Kidney capillary endothelial cell (primary cell): ENCODE measurements at places on chromosomes 4 and X.

DNA sequence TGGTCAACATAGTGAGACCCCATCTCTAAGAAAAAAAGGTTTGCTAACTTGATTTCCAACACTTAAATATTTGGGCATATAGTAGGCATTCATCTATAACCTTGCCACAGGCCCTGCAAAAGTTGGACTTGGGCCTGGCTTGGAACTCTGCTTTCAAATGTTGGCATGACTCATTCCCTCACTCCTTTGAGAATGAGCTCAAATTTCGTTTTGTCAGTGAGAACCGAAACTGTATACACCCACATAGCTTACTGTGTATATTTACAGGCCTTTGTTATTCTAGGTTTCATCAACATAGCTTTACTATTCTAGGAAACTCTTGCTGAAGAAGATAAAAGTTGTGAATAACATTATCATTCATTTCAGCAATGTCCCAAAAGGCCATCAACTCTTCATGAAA is 88.7 kb upstream of the ELOVL6 start:
- DNase-seq: no peak

GRCh38 chr4:15343581-15343980 is 84.3 kb upstream of the C1QTNF7 start:
- DNase-seq: no peak

GRCh38 chrX:1400742-1401471 is 9.0 kb upstream of the SLC25A6 start:
- no peak for DNase-seq

DNA sequence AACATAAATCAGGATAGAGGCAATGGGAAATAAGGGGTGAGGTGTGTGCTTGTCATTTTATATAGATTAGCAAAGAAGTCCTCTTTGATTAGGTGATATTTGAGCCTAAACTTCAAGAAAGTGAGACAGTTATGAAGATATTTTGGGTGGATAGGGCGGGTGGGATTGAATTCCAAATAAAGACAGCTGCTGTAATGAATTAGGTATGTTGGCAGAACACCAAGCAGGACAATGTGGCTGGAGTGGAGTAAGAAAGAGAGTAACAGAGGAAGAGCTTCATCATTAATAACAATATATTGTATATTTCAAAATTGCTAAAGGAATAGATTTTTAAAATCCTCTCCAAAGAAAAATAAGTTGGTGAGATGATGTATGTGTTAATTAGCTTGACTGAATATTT is 91.0 kb upstream of the CENPE start:
- no peak for DNase-seq

DNA sequence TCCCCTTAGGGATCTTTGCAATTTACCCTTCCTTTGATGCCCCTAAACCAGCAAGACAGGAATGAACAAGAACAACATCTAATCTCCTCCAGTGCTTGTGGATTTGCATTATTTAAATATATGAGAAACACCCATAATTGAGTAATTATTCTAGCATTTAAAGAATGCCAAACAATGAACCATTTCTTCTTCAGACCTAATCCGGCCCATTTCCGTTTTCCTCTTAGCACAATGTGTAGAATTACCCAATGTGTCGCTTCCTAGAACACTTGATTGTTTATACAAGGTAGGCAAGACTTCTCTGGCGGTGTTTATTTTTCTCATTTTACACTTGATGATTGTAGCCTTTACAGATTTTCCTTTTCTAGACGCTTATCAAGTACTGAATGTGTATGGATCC is 43.5 kb downstream of the CLDN34 start:
- no peak for DNase-seq

GRCh38 chr4:56128213-56128612 is 179.5 kb downstream of the CEP135 start:
- DNase-seq: peak; percentile 89

GRCh38 chr4:26916195-26916594 is 55.6 kb downstream of the STIM2 start:
- DNase-seq: no peak

- no peak for DNase-seq
Measured at GRCh38 chr4:188270273-188271069, 131.2 kb downstream of the TRIML1 start.

- DNase-seq: no peak
Measured at GRCh38 chr4:173666-174314, 49.5 kb downstream of the ZNF718 start.

DNA sequence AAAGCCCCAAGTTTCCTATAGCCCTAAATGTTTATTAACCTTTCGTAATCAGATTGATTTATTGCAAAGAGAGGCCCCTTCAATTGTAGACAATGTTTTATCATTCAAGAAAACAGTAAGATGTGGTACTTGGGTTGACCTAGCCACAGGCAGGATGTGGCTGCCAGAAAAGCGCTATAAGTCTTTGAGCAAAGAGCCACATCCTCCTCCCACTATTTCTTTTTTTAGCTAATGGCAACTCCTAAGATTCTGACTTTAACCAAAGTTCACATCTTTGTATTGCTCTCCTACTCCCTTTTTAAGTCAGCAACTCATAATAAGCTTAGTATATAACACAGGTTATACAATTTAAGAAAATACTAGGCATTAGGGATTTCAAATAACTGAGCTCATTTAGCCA is 70.7 kb upstream of the PPP3CA start:
- DNase-seq: no peak

- DNase-seq: no peak
Measured at GRCh38 chrX:20061855-20062254, 54.9 kb downstream of the MAP7D2 start.

GRCh38 chr4:57550198-57550597 is 440.0 kb upstream of the IGFBP7 start:
- no peak for DNase-seq

DNA sequence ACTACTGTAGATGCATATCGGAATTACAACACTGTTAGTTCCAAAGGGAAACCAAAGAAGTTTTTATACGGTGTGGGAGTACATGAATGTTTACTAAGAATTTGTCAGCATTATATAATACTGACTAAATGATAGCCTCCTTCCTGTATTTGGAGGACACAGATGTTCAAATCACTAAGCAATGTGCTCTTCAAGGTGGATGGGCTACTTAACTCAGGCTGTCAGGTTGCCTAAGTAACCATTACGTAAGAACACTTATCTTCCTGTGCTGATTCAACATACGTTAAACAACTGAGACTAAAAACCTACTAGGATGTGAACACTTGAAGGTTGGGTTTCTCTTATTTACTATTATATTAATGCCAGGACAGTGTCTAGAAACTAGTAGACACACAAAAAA is 81.9 kb upstream of the HPGD start:
- DNase-seq: no peak

GRCh38 chr4:110250023-110250387 is 51.6 kb upstream of the ELOVL6 start:
- no peak for DNase-seq

GRCh38 chr4:145099653-145100052 is 1.5 kb downstream of the ABCE1 start:
- peak; percentile 60 for DNase-seq

DNA sequence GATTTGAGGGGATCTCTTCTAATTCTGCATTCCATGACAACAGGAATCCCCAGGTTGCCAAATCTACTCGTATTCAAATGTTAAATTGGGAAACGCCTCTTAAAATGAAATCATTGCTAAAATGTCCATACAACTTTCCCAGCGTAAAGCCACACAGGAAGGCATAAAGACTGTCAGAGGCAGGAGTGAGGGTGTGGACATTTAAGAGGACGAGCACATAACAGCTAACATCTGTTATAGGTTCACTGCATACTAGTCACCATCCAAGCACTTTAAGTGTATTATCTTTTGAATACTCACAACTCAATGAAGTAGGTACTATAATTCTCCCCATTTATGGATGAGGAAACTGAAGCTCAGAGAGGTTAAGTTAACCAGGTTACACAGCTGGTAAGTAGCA is 35.6 kb downstream of the ATG4A start:
- no peak for DNase-seq

DNA sequence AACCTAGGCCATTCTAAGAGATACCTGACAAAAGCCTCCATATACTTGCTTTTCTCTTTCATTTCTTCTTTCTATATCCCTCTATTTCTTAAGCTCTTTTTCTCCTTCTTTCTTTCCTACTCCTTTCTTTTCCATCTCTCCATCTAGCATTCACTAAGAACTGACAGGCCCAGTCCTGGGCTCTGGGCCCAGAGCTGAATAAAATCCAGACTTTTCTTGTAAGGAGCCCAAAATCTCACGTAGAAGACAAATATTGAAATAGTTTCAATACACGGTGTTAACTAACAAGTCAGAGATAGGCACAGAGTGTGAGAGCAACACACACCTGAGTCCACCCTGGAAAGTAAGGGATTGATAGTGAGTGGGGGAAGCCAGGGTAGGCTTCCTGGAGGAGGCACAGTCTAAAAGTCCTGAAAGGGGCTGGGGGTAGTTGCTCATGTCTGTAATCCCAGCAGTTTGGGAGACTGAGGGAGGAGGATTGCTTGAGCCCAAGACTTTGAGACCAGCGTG is 73.2 kb upstream of the EFNB1 start:
- no peak for DNase-seq

- DNase-seq: no peak
Measured at GRCh38 chr4:56115898-56116297, 167.2 kb downstream of the CEP135 start.

GRCh38 chr4:39597695-39598381 is 40.8 kb downstream of the SMIM14 start:
- no peak for DNase-seq

- no peak for DNase-seq
Measured at GRCh38 chr4:94743838-94744237, 13.9 kb upstream of the BMPR1B start.

DNA sequence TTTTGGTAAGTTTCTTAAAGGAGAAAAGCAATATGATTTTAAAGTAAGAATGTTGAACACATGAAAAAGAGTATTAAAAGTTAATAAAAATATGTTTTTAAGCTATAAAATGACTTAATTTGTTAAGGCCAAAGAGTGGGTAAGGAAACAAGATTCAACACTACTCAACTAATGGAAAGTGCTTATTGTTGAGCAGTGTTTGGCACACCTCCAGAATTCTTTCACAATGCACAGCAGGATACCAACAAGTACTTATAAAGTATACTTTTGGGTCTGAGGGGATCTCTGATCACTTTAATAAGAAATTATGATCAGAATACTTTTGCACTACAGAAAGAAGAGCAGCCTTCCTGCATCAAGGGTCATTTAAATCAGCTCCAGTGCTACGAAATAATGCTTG is 5.9 kb downstream of the LAMP2 start:
- DNase-seq: no peak

DNA sequence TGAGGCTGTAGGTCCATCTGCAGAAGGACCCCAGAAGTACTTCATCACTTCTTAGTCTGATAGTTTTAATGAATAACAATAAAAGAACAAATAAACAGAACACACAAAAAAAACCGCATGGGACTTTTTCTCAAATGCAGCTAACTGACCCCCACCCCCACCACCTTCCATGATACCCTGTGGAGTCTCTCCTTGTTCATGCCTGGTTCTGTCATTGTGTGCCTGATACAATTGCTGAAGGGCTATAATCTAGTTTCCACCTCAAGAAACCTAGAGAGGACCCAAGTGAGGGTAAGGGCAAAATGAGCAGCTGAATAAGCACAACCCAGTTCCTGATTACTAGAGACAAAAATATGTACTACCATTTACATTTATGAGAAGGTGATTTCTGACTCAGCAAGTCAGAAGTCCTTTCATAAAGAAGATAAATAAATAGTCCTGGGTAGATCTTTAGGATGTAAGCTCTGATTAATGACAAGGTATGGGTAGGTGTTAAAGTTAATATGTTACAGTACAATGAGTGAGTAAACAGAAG is 155.1 kb downstream of the TMA16 start:
- DNase-seq: no peak

- no peak for DNase-seq
Measured at GRCh38 chrX:153245288-153245731, 66.2 kb downstream of the MAGEA1 start.

- DNase-seq: no peak
Measured at GRCh38 chr4:96763546-96763945, 923.7 kb downstream of the PDHA2 start.
